Stimulated activated effector memory CD8-positive, alpha-beta T cell treated with anti-CD3 and anti-CD28 coated beads, Interleukin-12 subunit alpha, Interleukin-12 subunit beta, amount 100 ng/mL, for 72 hours (primary cell): ENCODE measurements at places on chromosomes 5 and 9.

- DNase-seq = no peak
Measured at GRCh38 chr5:76999451-76999850, 30.8 kb upstream of the AGGF1 start.

GRCh38 chr5:143311955-143312354, 91.5 kb downstream of the NR3C1 start:
- DNase-seq = no peak

GRCh38 chr9:127961613-127962155, 19.1 kb downstream of the EEIG1 start:
- DNase-seq = no peak

GRCh38 chr5:132098621-132099020, 25.0 kb downstream of the CSF2 start:
- DNase-seq = no peak

DNA sequence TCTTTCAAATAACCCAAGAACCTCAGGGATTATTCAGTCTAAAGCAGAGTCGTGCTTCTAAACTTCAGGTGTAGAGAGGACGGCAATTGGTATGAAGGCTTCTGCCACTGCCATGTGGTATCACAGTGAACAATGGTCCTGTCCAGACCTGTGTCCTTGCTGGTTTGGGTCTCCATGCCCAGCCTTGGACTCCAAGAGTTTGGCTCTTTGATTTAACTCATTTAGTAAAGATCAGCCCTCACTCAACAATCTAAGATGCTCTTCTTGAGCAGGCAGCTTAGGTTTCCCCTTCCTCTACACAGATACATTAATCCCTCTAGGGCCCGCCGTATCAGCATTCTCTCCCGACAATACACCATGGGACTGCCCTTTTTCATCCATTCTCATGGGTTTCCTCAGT, 518.0 kb downstream of the RAB3C start:
- DNase-seq = no peak

DNA sequence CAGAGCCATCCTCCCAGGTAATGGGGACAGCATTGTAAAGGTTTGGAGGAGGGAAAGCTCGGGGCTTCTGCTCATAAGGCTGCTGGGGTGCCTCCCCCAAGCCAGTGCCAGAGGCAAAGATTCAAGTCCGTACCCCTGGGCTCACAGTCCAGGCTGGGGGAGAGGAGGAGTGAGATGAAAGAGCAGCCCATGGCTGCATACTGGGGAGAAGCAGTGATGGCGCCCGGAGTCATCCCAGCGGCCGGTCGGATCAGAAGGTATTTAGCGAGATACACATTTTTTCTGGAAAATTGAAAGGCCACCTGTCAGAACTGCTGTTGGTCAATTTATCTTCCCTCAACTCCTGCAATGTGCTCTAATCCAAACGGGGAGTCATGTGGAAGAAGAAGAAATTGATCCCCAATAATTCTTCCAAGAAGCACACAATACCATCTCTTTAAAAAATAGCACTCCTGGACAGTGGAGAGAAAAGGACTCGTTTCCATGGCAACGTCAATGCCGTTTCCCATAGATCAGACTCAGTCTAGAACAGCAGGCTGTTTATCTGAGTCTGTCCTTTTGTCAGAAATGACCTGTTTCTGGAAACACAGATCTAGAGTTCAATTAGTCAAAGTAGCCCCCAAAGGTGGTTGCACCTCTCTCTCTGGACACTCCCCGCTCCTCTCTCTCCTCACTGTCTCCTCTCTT, 65.9 kb downstream of the NSG2 start:
- no peak for DNase-seq

- no peak for DNase-seq
Measured at GRCh38 chr9:36163049-36163785, 6.0 kb upstream of the CCIN start.

DNA sequence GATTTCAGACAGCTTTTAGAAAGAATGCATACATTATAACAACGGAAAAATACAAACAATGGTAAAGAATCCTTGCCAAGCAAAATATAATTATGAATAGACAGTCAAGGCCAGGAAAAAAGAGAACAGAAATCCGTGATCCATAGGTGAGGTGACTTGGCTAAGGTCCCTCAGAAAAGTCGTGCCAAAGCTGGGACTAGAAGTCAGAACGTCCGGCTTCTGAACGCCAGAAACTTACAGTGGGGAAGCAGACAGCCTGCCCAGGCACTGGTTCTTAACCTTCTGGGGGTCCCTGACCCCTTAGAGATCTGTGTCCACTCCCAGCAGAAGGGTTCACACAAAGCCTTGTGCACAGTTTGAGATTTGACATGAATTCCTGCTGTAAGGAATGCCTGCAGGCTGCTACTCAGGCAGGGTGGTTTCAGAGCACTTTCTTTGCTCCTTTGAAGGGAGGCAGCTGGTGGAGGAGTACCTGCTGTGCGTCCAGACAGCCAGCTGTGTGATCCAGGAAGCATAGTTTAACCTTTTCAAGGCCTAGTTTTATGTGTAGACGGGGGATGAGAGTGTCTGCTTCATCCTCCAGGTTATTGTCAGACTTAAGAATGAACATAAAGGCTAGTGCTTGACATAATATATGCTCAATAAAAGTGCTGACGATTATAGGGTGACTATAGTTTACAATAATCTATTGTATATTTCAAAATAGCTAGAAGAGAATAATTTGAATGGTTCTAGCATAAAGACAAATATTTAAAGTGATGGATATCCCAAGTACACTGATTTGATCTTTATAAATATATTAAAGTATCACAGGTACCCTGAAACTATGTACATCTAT, 852 bp downstream of the ARHGEF37 start:
- no peak for DNase-seq

DNA sequence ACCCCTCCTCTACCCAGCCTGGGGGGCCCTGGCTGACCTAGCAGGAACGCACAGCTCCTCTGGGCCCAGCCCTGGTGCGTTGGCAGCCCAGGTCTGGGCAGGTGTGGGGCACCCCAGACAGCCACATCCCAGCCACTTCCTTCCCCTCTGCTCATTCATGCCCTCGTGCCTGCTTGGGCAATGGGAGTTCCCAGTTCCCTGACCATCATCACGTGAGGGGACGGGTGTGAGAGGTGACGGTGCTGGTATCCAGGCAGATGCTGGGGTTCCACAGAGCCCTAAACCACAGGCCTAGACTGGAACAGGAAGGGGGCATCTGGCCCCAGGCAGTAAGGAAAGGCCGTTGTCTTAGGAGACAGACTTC, 8.4 kb downstream of the RALGDS start:
- no peak for DNase-seq

DNA sequence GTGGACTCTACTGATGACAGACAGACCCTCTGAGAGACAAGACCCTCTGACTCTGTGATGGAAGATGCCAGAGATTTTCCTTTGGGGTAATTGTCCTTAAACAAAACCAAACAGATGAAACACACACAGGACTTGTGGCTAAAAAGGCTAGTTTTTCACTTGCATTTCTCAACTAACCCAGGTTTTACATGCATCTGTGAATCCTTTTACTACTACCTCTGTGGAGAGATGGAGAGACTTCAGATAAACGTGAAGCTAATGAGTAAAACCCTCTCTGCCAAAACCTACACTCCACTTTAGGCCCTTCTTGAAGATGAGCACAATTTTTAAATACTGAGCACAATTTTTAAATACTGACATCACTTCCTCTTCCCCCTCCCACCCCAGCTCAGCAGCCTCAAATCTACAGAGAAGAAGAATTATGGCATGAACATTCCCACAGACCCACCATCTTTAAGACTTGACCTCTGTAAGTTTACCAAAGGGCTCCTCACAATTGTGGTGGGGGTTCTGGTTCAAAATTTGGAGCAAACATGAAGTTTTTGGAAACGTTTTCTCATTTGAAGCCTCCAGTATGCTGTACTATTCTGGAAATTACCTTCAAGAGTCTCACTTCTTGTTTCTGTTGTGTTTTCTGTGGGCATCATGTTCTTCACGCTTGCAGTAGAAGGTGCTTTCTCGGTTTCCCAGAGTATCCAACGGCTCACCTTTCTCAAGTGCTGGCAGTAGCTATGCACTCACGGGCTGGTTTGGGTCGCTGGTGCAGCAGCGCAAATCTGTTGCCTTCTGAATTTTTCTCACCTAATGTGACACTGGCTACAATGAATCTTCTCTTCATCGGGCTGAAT, 42.7 kb downstream of the ACER2 start:
- DNase-seq = no peak

GRCh38 chr9:27160636-27161035, 51.6 kb downstream of the TEK start:
- DNase-seq = no peak

DNA sequence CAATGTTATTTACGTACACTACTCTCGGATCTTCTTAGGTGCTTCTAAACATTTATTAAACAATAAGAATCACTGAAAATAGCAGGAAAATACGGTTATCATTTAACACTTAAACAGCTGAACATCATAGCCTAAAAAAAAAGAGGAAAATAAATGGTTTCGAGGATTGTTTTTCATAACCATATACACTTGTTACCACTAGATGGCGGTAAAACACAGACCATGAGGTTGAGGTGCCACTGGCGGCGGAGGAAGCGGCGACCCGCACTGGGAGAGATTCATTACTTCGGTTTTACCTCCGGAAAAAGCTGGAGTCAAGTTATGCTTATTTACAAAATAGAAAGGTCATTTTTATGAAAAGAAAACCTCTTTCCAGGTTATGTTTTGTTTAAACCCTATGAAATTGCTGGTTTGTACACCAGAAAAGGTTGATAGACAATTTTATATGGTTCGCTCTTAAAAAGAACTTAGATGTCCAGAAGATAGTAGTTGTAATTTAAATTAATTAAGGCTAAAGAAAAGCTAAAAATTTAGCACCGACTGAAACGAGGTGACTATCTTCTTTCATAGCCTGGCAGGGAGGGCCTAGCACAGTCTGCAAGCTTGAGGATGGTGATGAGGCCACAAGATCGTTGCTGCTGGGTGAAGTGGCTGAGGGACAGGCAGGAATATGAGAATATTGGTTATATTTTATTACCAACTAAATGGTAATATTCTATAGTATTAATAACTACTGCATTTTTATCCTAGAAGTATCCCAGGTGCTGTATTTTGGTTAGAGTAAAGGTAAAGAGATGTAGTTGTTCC, 605.7 kb downstream of the RAB3C start:
- no peak for DNase-seq

DNA sequence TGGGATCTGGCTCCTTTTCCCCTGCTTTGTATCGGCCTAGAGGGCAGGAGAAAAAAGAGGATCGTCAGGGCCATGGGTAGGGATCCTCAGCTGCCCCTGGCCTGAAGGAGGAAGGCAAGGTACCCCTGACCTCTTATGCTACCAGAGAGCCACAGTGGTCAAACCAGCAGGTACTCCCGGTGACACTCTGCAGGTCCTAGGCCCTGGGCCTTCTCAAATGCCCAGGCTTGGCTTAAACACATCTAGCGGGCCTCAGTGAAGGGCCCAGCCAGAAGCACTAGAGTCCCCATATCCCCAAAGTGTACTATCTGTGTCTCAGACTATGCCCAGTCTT, 3.5 kb downstream of the IRF1 start:
- no peak for DNase-seq

- no peak for DNase-seq
Measured at GRCh38 chr5:118902656-118903438, 85.5 kb downstream of the DTWD2 start.

DNA sequence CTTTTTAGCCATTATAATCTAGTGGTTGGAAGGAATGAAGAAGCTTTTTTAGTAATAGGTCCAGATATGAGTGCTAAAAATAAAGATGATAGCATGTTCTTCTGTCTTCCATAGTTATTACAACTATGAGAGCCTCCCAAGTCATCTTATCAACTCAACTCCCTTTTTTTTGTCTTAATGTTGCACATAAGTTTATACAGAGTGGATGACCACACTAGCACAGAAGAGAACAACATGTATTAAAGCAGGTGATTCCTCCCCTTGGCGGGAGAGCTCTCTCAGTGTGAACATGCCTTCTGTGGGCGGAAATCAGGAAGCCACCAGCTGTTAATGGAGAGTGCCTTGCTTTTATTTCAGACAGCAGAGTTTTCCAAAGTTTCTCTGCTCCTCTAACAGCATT, 40.1 kb upstream of the STX17 start:
- no peak for DNase-seq

GRCh38 chr5:32654427-32654826, 56.7 kb upstream of the NPR3 start:
- DNase-seq = no peak

- no peak for DNase-seq
Measured at GRCh38 chr5:59449905-59450644, 443.5 kb downstream of the PDE4D start.

DNA sequence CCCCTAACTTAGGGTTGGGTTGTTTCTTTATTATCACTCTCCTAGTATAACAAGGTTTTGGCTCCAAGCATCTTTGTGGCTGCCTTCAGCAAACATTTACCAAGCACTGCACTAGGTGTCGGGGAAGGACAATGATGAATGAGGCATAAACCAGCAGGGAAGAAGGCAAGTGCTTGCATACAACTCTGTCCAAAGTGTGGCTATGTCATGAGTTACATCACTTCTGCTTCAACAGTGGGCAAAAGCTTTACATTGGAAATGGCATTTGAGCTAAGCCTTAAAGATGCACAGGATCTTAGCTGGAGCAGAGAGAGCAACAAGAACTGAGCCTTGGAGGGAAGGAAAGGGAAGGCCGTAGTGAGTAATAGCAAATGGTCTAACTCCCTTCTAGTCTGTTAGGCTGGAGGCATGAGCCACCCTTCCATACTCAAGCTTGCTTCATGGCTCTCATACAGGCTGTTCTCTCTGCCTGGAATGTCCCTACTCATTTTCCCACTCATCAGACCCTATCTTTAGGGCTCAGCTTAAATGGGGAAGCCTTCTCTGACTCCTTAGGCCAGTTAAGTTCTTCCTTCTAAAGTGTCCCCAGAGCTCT, 121.8 kb downstream of the SEMA6A start:
- no peak for DNase-seq

GRCh38 chr9:34499076-34499475, 23.7 kb downstream of the ENHO start:
- no peak for DNase-seq

DNA sequence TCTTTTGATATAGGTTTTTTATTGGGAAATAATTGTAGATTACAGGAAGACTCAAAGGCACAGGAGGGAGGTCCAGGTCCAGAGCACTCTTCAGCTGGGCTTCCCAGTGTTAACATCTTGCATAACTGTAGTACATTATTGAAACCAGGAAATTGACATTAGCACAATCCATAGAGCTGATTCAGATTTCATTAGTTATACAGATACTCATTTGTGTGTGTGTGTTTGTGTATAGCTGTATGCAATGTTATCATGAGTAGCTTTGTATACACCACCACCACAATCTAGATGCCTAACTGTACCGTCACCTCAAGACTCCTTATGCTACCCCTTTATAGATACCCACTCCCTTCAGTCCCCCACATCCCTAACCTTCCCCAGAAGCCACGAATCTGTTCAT, 47.9 kb downstream of the SLC36A1 start:
- DNase-seq = no peak
